ENCODE measurements at places on chromosomes 2 and 18. TPM values are rescaled to one million over a fixed set of nuclear protein-coding genes. Genes with fewer than 3 reads are reported as not detected.

FAM228A gene
- total RNA-seq = 2.6 TPM

RRM2 gene
- 1.6 TPM for total RNA-seq

TFCP2L1 gene
- total RNA-seq = 8.3 TPM

DNA sequence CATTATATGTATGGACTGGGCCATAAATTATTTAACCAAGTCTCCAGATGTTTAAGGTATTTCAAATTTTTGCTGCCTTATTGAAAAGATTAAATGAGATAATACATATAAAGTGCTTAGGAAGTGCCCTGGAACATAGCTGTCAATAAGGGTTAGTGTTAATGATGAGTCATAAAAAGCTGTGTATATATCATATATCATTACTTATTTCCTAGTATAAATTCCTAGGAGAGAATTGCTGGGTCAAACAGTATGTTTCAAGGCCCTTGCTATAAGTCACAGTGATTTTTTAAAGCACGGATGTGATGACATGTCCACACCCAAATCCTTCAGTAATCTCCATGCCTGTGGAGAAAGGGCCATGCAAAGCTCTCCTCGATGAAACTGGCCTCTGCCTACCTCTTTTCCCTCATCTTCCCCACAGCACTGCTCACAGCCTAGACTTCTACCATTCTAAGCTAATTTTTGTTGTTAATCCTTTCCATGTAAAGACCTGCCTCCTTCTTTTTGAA is 8.5 kb downstream of the ZNF2 start:
- DNase-seq = no peak

- DNase-seq = no peak
These were observed 2.4 kb downstream of the DGKD start for GRCh38 chr2:233356546-233357308.

DNA sequence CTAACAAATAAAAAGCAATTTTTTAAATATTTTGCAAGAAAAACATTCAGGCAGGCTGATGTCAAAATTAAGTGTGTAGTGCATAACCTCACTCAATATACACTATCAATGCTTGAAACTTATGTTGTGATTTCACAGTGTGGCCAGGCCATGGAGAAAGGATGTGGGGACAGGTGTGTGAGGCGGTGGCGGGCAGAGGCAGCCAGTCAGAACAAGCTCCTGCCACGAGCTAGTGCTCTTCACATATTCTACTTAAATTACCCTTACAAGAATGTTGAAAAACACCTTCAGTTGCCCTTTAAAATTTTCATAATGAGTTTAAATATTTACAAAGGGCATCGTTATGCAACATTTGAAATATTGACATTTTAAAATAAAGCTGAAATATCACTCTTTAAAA is 43.2 kb downstream of the CYB5A start:
- no peak for DNase-seq

- no peak for DNase-seq
These were observed 403.0 kb upstream of the ID2 start for GRCh38 chr2:8278709-8279354.

GRCh38 chr18:24590946-24591345 is 130.5 kb downstream of the HRH4 start:
- DNase-seq = no peak

DNA sequence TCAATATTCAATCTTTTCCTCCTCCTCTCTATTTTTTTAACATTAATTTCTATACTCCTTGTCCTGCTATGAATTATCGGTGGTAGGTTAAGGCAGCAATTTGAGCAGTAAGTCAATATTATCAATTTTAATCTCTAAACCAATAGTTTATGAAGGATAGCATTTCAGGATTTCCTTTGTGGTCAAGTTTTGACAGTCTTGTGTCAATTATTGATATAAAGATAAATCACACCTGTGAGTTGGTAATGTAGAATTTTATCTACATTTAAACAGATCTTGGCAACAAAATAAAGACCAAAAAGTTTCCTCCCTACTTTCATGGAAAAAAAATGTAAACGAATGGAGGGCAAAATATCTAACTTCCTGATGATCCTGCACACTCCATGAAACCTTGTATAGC is 87.3 kb downstream of the IKZF2 start:
- no peak for DNase-seq

DNA sequence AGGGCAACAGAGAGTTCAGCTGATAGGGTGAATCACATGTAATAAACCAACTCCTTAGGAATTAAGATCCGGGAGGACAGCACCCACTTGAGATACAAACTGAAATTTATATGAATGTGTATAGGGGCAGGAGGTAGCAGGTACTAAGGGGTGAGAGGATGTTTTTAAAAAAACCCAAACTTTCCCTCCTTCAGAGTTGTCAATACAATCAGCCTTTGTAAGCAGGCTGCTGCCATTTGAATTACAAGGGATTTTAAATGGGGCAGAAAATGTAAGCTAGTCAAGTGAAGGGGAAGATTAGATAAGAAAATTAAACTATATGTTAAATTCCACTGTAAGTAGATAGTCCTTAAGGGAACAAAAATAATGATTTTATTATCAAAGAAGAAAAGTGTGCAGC is 1239.7 kb upstream of the CELF4 start:
- no peak for DNase-seq

DNA sequence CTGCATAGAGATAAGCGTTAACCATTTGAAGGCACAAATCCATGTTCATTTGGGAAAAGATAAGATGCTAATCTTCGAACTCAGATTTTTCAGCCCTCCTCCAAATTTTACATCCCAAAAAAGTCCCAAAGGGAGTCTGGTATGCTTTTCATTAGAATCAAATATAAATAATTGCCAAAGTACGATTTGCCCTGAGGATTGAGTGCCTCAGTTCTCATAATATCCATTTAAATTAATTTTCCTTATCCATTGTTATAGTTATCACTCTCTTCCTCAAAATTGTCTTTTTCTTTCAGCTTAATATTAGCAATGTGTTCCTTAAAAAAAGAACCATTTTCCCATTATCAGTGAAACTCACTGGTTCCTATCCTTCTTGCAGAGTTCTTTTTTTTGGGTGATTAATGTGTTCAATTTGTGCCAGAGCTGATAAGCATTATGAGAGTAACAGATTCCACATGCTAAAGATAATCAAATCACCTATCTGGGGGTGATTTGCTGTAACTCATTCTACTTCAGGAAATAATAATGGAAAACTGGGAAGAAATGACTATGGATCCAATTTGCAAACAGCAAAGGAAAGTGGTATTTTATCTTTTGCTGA is 686 bp downstream of the HNMT start:
- DNase-seq = no peak

GRCh38 chr2:176565641-176566323 is 296.5 kb downstream of the MTX2 start:
- no peak for DNase-seq

- DNase-seq = no peak
These were observed 35.0 kb downstream of the ITGA6 start for GRCh38 chr2:172462373-172462848.

All from breast epithelium (tissue), 4 donors.